ENCODE measurements at places on chromosomes 11 and 22.

- no peak for DNase-seq
Measured at GRCh38 chr11:129710423-129710822, 105.2 kb upstream of the TMEM45B start.

- DNase-seq = no peak
Measured at GRCh38 chr22:46636221-46637002, 16.2 kb downstream of the GRAMD4 start.

DNA sequence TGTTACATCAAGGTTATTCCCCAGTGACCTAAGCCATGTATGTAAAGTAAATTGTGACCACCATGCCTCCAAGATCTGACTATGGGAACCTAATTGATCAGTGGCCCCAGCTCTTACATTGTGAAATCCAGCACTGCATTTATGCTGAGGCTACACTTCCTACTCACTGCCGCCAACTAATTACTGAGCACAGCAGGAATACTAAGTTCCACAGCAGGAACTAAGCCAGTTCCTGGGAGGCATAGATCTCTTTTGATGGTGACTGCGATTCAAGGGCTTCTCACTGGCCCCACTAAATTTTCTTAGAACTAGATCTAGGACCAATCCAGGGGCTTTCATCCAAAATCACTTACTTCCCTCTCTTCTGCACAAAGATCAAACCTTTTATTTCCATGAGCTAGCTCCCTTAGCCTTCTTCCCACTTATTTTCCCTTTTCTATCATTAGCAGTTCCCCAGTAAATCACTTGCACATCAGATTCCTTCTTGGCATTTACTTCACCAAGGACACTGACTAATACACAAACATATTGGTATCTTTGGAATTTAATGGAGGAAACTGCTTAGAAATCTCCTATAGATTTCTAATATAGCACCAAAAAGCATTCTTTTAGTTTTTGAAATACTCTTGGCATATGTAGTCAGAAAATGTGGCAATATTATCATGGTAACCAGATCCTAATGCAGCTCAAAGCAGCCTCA is 46.0 kb downstream of the CNTN5 start:
- DNase-seq = no peak

GRCh38 chr22:31093086-31093850 is 12.2 kb downstream of the SMTN start:
- DNase-seq = no peak

DNA sequence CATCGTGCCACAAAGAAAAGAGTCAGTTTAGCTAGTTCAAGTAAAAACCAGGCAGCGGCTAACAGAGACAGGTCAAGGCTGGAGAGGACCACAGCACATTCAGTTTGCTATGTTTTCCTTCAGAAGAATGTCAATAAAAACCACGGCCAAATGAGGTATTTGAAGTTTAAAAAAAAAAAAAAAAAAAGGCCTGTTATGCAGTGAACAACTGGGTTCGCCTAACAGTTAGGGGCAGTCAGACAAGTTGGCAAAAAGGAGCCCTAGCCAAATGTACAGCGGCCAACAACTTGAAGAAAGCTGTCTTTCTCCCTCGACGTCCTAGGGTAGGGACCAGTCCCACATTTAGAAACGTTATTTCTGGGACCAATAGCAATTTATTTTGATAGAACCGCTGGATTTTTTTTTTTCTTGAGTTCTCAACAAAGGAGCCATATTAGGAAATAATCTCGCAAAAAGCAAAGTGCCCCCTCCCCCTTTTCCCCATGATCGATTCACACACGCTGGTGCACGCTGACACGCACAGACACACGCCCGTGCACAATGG is 237.8 kb downstream of the TTC28 start:
- DNase-seq = no peak
